ENCODE measurements at places on chromosomes 1 and 21. TPM values are rescaled to one million over a fixed set of nuclear protein-coding genes. Genes with fewer than 3 reads are reported as not detected.

Gene PIK3R3
- total RNA-seq, result 85.3 TPM

Gene NEK2
- 31.0 TPM for total RNA-seq

Gene DIO1
- total RNA-seq, result not detected

Gene ATP6V0B
- 125 TPM for total RNA-seq

Gene NECTIN4
- total RNA-seq, result not detected

Gene DCDC2B
- not detected for total RNA-seq

Gene SPATA6
- total RNA-seq, result 24.5 TPM

Gene HMCN1
- total RNA-seq, result 18.1 TPM

Gene FAM3B
- 0.23 TPM for total RNA-seq

Gene BCL2L15
- 0.84 TPM for total RNA-seq

Gene ZNF362
- 56.3 TPM for total RNA-seq

Gene C1orf94
- total RNA-seq, result not detected

Gene TSACC
- 1.0 TPM for total RNA-seq

Gene LRRN2
- total RNA-seq, result 5.0 TPM

Gene RSPO1
- total RNA-seq, result 0.50 TPM

Gene CRNN
- not detected for total RNA-seq

Gene TAF13
- 24.9 TPM for total RNA-seq

Gene KRTAP19-5
- total RNA-seq, result not detected

Gene CYP4X1
- 0.42 TPM for total RNA-seq

Gene PI4KB
- total RNA-seq, result 46.3 TPM

Gene AKNAD1
- 1.4 TPM for total RNA-seq

Gene CRP
- not detected for total RNA-seq

Gene LORICRIN
- not detected for total RNA-seq

Gene RBP7
- total RNA-seq, result not detected

Gene RNF186
- not detected for total RNA-seq

Gene HTR6
- total RNA-seq, result not detected

Gene HPDL
- 10.6 TPM for total RNA-seq

Gene FCRL6
- not detected for total RNA-seq

Gene CYYR1
- total RNA-seq, result 18.2 TPM

Gene TESK2
- 1.8 TPM for total RNA-seq

Gene LHX8
- total RNA-seq, result not detected

Gene FAM72D
- total RNA-seq, result 6.2 TPM

Gene NFASC
- total RNA-seq, result 12.9 TPM

Gene IGSF21
- 0.35 TPM for total RNA-seq

Gene DUSP12
- 39.8 TPM for total RNA-seq

Gene FCGR3A
- not detected for total RNA-seq
